NCI-H1436 treated with DMSO at 0.1 percent for 48 hours (cell line): ENCODE measurements at places on chromosomes 1 and 21.

DNA sequence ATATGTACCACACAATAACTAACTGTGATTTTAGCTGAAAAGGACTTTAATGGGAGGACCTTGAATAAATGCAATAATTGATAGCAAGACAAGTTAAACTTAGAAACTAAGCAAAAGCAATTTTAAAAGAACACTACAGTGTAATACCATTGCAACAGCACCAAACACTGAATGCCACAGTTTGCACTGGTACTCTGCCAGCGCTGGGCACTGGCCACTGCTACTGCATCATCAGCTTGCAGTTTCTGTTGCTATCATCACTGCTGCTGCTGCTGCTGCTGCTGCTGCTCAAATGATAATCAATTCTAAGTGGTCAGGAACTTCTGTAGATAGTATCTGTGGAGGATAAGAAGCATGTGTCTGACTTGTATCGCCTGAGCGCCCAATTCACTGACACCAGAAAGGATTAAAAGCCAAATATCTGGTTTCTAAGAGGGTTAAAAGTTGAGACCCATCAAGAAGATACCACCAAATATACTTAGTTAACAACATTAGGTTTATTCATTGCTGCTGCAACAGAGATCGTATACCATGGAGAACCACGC, 306.9 kb downstream of the LRRC40 start:
- DNase-seq = no peak

- DNase-seq = no peak
These were observed 3.3 kb downstream of the CFAP126 start for GRCh38 chr1:161364332-161364731.

- DNase-seq = no peak
These were observed at the start of gene EPHB2 for GRCh38 chr1:22710701-22711049. Gene EPHB2, plus strand, starts transcription at chr1:22710839. Its CDS starts 144 bp downstream, at chr1:22710983.

DNA sequence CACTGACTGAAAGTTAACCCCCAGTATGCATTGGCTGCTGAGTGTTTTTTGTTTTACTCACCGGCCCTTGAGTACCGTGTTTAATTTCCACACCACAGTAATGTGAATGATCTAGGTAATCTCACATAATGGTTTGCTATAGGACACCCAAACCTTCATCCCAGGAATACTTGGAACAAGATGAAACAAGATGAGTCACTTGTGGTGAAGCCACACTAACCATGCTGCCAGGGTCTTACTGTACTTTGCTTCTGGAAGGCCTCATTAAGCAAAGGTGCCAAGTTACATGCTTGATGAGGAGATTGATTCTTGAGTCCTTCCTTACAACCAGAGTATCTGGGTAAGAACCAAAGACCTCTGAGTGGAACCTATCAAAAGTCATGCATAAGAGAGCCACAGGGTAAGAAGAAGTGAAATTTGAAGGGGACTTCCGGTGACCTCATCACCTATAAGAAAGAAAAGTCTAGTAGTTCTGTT, 163.3 kb downstream of the NRIP1 start:
- DNase-seq = no peak

DNA sequence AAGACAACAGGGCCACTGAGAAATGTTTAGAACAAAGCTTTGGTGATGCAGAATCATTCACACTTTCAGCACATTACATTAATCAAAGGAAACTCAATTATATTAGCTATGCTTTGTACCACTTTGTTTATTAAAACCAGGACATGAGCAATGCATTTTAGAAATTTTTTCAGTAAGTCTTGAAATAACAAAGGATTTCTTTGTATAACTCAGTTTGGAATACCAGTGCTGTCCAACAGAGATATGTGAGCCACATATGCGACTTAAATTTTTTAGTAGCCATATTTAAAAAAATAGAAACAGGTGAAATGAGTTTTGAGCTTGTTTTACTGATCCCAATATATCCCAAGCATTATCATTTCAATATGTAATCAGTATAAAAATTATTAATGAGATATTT, 18.8 kb upstream of the F3 start:
- DNase-seq = no peak

GRCh38 chr1:230679192-230679591, 34.7 kb downstream of the AGT start:
- DNase-seq = no peak

GRCh38 chr1:5731110-5731423, 261.2 kb downstream of the NPHP4 start:
- DNase-seq = no peak

DNA sequence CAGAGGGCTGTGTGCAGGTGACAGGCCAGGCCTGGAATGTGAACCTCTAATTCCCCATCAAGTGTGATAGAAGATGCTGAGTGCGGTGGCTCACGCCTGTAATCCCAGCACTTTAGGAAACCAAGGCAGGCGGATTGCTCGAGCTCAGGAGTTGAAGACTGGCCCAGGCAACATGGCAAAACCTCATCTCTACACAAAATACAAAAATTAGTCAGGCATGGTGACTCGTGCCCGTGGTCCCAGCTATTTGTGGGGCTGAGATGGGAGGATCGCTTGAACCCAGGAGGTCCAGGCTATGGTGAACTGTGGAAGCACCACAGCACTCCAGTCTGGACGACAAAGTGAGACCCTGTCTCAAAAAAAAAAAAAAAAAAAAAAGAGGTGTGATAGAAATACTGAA, 40.1 kb upstream of the PUM1 start:
- DNase-seq = no peak

DNA sequence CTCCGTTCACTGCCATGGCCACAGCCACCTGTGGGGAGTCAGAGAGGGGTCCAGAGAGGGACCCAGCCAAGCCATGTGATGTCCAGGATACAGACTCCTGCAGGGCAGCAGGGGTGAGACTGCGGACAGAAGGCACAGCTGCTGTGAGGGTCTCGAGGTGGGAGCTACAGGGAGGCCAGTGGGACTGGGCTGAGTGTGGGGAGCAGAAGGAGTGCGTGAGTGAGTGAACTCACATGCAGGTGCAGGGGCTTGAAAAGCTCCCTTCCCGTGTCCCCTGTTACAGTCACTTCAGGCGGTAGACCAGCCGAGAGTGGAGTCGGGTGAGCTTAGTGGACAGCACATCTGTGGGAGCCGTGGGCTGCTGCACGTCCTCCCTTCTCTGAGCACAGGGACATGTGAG, 42.4 kb downstream of the S100B start:
- DNase-seq = no peak

GRCh38 chr1:206684478-206685333, at the start of gene MAPKAPK2:
Gene MAPKAPK2, plus strand, starts transcription at chr1:206684905. Its CDS starts 325 bp downstream, at chr1:206685230.
- DNase-seq = no peak

- DNase-seq = no peak
These were observed 18.8 kb downstream of the TNFRSF9 start for GRCh38 chr1:7921796-7922195.

GRCh38 chr1:188817814-188818213, 1659.8 kb downstream of the BRINP3 start:
- no peak for DNase-seq

DNA sequence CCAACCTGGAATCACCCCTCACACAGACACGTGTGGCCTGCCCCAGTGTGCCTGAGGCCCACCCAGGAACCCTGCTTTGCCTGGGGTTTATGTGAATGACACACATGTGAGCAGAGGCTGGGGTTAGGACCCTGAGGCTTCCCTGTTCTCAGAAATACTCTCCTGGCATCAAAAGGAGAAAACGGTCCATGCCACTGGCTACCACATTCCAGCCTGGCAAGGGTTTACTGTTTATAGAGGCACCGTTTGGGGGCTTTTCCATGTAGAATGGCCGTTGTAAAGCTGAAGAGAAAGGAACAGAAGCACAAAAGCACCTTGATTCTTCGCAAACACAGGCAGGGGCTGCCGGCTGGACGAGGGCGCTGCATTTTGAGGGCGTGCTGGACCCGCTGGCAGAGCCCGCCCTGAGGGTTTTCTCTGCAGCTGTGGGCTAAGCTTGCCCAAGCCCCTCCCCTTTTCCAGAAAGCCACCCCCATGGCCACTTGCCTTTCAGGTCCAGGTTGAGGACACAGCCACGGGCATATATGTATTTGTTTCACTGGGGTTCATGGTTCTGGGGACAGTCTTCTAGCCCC, 13.0 kb downstream of the TFF3 start:
- no peak for DNase-seq

DNA sequence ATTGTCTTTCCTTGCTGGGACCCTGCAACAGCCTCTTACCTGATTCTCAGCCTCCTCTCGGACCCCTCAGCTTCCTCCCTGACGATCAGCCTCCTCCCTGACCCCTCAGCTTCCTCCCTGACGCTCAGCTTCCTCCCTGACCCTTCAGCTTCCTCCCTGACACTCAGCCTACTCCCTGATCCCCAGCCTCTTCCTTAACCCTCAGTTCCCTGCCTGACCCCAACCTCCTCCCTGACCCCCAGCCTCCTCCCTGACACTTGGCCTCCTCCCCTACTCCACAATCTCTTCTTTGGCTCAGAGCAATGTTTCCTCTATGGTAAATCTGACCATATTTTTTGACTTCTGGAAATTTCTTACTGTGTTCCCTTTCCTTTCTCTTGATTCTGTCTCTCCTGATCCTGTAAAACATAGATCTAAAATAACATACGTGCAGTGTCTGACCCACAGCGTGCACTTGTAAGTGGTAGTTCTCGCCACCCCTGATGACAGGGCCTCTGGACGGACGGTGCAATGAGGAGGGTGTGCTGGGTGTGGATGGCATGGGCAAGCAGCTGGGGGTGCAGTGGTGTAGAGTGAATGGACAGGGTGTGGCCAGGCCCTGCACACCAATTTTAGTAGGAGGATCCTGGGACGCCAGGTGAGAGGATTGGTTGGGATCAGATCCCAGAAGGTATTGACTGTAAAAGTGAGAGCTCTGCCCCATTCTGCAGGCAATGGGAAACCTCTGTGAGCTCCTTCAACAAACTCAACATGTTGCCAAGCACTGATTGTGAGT, 264.1 kb downstream of the FOXD2 start:
- DNase-seq = no peak

DNA sequence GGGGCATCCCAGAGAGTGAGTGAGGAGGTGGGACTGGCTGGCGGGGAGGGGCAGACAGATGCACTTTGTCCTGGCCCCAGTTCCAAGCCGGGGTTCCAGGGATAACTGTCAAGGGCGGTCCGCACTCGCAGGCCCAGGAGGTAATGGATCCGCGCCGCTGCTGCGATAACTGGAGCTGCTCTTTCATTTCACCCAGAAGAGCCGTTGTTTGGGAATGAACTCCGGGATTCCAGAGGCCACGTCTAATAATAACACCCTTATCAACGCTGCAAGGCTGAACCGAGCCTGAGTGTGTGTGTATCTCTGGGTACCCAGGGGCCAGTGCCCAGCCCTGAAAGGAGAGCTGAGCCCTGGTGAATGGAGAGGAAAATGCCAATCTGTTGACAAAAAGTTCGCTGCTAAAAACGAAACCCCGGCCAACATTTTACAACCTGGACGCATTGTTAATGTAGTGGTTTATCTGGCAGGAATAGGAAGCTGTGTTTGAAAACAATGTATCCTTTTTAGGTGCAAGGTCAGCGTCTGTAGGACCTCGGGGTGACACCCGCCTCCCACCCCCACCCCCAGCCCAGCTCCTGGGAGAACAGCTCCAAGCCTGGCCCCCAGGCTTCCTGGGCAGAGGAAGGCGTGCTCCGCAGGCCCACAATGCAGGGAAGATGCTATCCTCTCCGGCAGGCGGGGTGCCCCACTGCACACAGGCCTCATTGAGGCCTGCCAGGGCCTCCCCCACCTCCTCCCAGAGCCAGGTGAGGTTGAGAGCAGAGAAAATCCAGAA, 119.7 kb downstream of the PROX1 start:
- DNase-seq = no peak

- no peak for DNase-seq
These were observed 12.7 kb upstream of the DEGS1 start for GRCh38 chr1:224170343-224170742.

DNA sequence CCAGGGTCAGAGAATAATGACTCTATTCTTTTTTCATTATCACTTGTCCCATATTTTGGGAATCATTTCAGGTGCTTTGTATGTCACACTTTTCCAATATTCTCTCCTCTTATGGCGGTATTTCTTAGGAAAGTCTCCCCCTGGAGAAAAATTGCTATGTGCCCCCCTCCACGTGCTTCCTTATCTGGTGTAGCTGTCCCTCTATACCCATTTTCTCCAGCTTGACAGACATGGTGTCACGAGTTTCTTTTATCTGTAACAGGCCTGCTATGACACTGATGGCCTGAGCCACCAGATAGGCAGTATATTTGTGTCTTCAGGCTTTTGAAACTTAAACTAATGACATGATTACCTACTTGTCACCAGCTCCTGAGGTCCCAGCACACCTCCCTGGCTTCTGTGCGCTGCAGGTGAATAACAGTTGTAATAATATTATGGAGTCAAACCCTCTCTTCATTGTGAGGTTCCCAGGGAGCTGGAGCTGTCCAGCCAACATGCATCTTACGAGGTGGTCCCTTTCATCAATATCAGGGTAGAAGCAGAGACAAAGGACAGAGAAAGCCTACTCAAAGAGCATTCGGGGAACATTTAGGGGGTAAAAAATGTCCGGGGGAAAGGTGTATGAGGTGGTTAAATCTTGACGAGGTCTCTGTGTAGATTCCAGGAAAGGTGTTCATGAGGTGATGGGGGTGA, 71.2 kb upstream of the DUSP10 start:
- DNase-seq = no peak

DNA sequence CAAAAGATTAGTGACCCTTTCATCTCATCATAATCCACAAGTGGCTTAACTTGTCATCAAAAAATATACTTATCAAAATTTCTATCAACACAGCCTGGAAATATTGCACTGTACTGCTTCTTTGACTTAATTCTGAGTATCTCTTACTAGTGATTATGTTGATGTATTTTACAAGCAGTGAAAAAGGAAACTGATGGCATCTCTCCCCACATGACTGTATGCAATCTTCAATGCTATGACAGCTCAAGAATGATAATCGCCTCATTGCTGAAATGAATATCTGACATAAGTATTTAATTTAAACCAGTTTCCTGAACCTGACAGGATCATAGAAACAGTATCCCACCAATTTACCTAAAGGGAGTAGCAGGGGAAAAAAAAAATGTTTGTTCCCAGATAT, 79.5 kb downstream of the DPYD start:
- DNase-seq = no peak

- DNase-seq = no peak
These were observed 311.5 kb downstream of the DUSP10 start for GRCh38 chr1:221430152-221430960.

DNA sequence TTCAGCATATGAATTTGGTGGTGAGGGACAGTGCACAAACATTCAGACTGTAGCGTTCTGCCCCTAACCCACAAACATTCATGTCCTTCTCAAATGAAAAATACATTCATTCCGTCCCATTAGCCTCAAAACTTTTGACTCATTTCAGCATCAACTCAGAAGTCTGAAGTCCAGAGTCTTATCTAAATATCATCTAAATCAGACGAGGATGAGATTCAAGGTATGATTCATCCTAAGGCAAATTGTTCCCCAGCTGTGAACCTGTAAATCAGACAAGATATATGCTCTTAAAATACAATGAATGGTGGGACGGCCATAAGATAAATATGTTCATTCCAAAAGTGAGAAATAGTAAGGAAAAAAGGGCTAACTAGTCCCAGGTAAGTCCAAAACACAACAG, 1195.6 kb upstream of the ADGRL4 start:
- DNase-seq = no peak

- no peak for DNase-seq
These were observed 15.6 kb downstream of the BATF3 start for GRCh38 chr1:212684076-212684475.

- no peak for DNase-seq
These were observed 1.8 kb downstream of the TXNIP start for GRCh38 chr1:145994391-145995120.

- DNase-seq = no peak
These were observed 3.4 kb downstream of the PRR9 start for GRCh38 chr1:153220606-153221303.

GRCh38 chr1:155091071-155092051, 12.7 kb downstream of the EFNA3 start:
- no peak for DNase-seq

- no peak for DNase-seq
These were observed at the start of gene SH3BGR for GRCh38 chr21:39451332-39452206. Gene SH3BGR, plus strand, starts transcription at chr21:39451970. Its CDS starts 127 bp downstream, at chr21:39452097.
